DMS79 (cell line): ENCODE measurements at places on chromosomes 6 and 20.

DNA sequence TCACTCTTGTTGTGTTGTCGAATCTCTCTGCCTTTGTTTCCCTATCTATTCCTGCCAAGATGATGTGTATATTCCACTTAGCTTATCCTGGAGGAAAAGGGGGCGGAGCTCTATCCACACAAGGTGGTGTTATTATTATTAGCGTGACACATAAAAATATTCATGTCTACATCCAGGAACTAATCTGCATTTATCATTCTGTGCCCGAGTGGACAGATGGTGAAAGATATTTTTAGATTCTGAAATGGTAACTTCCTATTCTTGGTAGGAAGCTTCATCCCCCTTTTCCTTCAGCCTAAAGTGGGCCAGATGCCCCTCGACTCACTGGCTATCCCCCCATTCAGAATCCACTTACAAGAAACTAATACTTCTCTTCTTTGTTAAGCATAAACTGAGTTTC is 2.0 kb downstream of the XKR7 start:
- DNase-seq, result no peak

GRCh38 chr6:1395941-1396908 is 6.8 kb downstream of the FOXF2 start:
- DNase-seq, result no peak

GRCh38 chr6:167100241-167100674 is 22.6 kb upstream of the CCR6 start:
- DNase-seq, result no peak

GRCh38 chr20:33209789-33210188 is 7.4 kb upstream of the BPIFA3 start:
- DNase-seq, result no peak

DNA sequence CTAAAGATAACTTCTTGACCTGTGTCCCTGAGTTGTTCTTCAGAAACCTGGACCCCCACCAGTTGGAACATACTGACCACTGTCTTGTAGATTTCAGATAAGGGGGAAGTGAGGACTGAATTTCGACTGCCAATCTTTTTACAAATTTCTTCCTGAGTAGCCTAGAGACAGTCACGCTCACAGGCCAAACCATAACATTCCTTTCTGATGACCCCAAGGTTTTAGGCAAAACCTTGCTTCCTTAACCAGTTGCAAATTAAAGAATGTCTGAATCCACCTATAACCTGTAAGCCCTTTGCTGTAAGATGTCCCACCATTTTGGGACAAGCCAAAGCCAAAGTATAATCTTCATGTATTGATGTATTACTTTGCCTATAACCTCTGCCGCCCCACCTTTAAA is 306.9 kb downstream of the LRFN2 start:
- no peak for DNase-seq

- peak; percentile 89 for DNase-seq
Observed at GRCh38 chr6:42045538-42046460, 4.5 kb upstream of the TAF8 start.

- no peak for DNase-seq
Observed at GRCh38 chr6:49639177-49639817, 2.7 kb upstream of the RHAG start.

- no peak for DNase-seq
Observed at GRCh38 chr6:144477396-144477795, 192.3 kb downstream of the UTRN start.

- no peak for DNase-seq
Observed at GRCh38 chr6:54758340-54758739, 88.2 kb upstream of the FAM83B start.

GRCh38 chr6:104940893-104941728 is 15.8 kb upstream of the LIN28B start:
- no peak for DNase-seq

DNA sequence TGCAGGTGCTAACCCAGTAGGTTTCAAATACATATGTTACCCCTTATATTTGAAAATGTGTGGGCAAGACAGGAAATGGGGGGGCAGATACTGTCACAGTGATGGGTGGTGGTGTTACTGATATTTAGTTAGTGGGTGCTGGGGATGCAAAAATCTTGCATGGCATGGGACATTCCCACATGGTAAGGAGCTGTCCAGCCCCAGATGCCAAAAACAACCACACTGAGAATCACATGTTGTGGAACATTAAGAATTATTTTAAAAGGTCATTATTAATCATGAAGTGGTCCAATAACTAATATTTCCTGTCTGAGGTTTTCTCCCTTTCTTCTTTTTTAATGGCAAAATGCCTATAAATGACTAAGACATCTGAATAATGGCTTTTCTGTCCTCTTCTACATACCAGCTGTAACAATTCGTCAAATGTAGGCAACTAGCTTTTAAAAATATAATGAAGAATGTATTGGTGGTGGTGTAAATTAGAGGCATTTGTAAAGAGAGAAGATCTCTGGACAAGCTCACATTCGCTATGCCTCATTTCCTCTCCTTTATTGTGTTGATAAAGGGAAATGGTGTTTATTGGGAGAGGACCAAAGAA is 57.3 kb upstream of the SLC35B3 start:
- no peak for DNase-seq

- DNase-seq, result no peak
Observed at GRCh38 chr20:62590309-62591121, 51.8 kb upstream of the SLCO4A1 start.

GRCh38 chr6:79702691-79703090 is 71.6 kb downstream of the SH3BGRL2 start:
- no peak for DNase-seq

- no peak for DNase-seq
Observed at GRCh38 chr6:118080547-118080946, 173.5 kb downstream of the SLC35F1 start.

DNA sequence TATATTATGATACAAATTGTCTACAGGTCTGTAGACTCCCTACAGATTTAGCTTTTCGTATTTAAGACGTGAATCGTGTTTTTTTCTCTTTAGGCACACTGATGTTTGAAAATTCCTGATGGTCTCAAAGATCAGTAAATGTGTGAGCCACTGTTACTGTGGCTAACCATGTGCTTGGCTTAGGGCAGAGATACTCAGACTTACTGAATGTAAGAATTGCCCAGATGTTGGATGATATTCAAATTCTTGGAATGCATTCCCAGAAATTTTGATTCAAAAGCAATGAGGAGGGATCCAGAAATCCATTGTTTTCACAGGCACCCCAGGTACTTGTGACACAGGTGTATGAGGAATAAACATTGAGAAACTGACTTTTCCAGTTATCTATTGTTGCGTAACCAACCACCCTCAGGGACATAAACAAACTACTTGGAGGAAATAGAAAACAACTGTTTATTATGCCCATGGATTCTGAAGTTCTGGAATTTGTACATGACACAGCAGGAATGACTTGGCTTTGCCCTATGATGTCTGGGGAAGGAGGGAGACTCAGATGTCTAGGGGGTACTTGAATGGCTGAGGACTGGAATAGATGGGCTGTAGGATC is 339.6 kb upstream of the CITED2 start:
- DNase-seq, result no peak

- no peak for DNase-seq
Observed at GRCh38 chr6:10409233-10409721, 5.6 kb downstream of the TFAP2A start.

- no peak for DNase-seq
Observed at GRCh38 chr6:156807028-156807427, 29.9 kb downstream of the ARID1B start.

DNA sequence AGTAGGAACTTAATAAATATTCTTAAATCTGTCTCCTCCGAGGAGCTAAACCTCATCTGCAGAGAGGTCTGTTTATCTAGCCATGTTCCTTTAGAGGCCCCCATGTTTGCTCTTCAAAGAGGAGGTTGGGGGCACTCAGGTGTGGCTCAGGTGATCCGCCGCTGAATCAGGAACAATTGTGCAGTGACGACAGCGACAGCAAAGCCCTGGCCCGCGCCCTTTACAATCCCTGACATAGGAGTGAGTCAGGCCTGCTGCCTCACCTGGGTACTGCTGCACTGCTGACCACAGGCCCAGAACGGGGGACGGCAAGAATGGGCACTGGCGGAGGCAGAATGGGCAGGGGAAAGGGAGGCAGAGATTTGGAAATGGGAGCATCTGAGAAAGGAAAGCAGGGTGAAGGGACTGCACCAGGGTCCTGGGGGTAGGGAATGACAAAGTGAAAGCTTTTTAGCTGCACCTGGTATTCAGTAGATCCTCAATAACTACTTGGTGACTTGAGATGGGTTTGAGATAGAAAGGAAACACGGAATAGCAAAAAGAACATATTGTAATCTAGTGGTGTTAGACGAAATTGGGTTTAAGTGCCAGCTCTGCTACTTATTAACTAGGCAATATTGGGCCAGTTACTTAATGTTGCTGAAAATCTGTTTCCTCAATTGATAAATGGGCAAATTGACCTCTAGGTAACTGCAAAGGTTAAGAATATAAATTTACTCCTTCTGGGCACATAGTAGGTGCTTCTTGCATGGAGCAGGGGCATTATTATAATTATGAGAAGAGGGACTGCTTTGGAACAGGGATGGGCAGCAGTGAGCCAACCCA is 5.4 kb upstream of the IER3 start:
- DNase-seq, result no peak

- no peak for DNase-seq
Observed at GRCh38 chr6:54335871-54336270, 27.6 kb downstream of the TINAG start.

GRCh38 chr6:84460491-84460890 is 233.0 kb upstream of the CEP162 start:
- no peak for DNase-seq

- no peak for DNase-seq
Observed at GRCh38 chr6:159609652-159610178, 83.3 kb downstream of the SOD2 start.

GRCh38 chr6:160534050-160534696 is 129.9 kb downstream of the LPA start:
- no peak for DNase-seq

GRCh38 chr6:32234934-32235333 is 11.1 kb upstream of the NOTCH4 start:
- DNase-seq, result no peak

GRCh38 chr20:19974630-19975435 is 42.3 kb upstream of the NAA20 start:
- peak; percentile 51 for DNase-seq

DNA sequence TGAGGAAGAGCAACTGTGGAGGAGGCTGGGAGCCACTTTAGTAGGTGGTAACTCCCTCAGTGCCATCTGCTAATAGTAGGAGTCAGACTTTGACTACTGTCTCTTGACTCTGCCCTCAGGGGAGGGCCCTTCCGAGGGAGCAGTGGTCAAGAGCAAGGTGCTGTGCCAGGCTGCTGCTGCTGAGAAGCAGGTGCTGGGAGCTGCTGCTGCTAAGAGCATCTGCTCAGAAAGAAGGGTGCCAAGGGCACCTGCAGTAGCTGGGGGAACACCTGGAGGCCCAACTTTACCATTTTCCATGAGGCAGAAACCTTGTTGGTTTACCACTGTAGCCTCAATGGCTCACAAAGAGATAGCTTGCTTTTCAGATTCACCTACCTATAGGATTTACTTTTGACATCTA is 18.5 kb downstream of the GGTLC1 start:
- DNase-seq, result no peak

GRCh38 chr20:25196786-25197120 is 1.2 kb downstream of the ENTPD6 start:
- peak; percentile 16 for DNase-seq

GRCh38 chr6:169868458-169868857 is 117.0 kb downstream of the ERMARD start:
- DNase-seq, result peak; percentile 3

GRCh38 chr6:79377047-79377446 is 142.6 kb upstream of the HMGN3 start:
- no peak for DNase-seq

GRCh38 chr6:84417260-84417659 is 189.8 kb upstream of the CEP162 start:
- no peak for DNase-seq

GRCh38 chr20:43969028-43969447 is 54.4 kb downstream of the TOX2 start:
- no peak for DNase-seq

- no peak for DNase-seq
Observed at GRCh38 chr6:80341330-80341729, 234.9 kb downstream of the BCKDHB start.

DNA sequence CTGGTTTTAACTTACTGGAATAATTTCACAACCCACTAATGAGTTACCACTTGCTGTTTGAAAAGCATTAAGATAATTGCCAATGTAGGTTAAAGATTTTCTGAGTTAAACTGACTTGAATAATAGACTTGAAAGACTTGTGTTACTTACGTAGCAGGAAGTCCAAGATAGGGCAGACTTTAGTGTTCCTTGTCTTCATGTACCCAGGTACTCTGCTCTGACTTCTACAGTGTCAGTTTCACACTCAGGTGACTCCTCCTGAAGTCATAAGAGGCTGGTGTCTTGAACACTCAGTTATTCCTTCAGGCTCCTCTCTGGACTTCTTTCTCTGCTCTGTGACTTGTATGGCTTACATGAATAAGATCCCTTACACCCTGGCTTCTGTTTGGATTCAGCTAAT is 76.3 kb upstream of the SGK1 start:
- no peak for DNase-seq

- no peak for DNase-seq
Observed at GRCh38 chr6:108598305-108598863, 37.7 kb downstream of the FOXO3 start.

GRCh38 chr6:149044528-149044927 is 273.0 kb upstream of the TAB2 start:
- DNase-seq, result no peak

- no peak for DNase-seq
Observed at GRCh38 chr20:60097285-60097684, 139.1 kb downstream of the CDH26 start.

DNA sequence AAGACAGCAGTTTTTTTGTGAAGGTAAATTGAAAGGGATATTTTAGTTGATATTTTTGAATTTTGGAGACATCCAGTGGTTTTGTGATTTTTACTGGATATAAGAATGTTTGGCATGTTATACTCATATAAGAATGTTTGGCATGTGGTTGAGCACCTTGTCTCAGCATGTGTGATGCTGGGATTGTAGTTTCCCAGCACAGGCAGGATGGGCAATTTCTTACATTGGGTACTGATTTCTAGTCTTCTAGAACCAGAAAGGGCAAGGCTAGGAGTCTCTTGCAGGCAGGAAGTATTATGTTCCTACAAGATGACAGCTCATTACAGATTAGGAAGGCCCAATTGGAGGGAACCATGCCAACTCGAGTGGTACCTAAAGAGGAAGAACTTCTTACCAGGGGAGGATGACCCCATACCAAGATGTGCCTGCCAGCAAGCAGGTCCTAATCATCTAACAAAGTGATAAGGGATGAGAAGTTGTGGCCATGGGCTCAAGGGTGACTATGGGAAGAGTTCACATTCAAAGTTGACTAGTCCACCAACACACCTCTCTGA is 377.8 kb downstream of the UTRN start:
- DNase-seq, result no peak
